ENCODE measurements at places on chromosomes 5 and 9. TPM values are rescaled to one million over a fixed set of nuclear protein-coding genes. Genes with fewer than 3 reads are reported as not detected.

DNA sequence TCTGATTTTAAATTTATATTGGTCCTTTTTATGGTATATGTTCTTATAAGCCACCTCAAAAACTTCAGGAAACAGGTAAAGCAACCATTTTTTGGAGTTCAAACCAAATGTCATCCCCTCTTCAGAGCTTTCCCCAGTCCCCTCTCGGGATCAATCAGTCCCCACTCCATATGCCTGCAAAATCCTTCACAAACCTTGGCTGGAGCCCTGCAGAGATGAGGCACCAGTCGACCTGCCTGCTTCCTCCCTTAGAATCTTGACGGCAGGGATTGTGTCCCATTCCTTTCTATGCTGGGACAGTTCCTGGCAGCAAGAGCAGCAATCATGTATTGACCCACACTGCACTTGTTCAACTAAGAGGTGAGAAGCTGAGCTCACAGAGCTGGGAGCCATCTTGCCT is 22.6 kb downstream of the B4GALT1 start:
- DNase-seq, result no peak

DNA sequence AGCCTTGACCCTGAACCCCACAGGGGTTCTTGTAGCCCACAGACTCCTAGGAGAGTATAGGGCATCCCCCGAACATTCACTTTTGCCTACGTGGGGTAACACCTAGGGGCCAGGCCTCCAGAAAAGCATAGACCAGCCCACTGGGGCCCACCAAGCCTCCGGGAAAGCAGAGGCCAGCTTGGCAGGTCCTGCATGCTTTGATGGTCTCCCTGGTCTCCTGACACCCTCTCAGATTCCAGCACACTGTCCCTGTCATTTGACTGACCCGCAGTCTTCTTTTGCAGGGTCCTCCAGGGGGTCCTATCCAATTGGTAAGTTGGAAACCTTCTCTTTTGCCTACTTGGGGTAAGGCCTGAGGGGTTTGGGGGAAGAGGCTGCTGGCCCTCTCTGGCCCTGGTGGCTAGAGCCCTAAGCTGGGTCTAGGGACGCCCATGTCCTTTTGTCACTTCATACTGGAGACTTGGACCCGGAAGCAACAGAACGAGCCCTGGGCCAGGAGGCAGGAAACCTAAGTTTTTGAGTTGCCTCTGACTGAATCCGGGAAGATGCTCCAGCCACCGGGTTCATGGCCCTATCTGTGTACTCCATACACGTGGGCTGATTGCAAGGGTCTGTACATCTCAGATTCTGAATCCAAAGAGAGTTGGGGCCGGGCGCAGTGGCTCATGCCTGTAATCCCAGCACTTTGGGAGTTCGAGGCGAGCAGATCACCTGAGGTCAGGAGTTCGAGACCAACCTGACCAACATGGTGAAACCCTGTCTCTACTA is 20.9 kb upstream of the ORM1 start:
- no peak for DNase-seq

DNA sequence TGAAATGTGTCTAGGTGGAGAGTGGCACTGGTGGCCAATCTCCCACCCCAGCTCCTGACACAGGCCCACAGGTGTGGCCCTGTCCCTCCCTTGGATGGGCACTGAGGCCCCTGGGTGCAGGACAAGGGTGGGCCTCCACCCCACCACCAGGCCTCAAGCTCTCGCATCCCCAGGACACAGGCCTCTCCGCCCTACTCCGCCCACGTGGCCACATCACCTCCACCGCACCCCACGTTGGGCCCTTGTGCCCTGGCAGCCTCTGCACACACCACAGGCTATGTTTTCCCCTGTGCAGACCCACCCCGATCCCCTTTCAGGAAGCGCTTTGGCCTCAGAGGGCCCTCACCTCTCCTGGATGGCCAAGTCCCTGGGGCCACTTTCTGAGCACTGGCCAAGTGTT is 54.7 kb downstream of the SECISBP2 start:
- no peak for DNase-seq

GRCh38 chr9:130860458-130861316 is 25.6 kb downstream of the ABL1 start:
- peak; percentile 87 for DNase-seq

GRCh38 chr5:156893517-156893916 is 43.4 kb downstream of the PPP1R2B start:
- DNase-seq, result no peak

DNA sequence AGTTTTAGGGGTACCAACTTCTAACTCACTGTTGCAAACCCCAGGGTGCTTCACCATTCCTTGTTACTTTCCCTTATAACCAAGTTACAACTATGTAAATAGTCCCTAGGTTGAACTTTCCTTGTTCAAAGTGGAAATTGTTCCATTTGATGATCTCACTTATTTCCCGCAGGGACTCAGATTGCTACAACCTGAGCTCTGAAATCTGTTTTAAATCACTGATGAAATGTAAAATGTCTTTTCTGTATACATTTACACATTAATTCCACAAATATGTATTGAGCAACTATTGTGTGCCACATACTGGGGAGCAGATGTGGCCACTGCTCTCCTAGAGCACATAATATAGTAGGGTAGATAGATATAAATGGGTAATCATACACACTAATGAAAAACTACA is 69.1 kb upstream of the TARS1 start:
- no peak for DNase-seq

- no peak for DNase-seq
Observed at GRCh38 chr9:113177251-113177650, 26.4 kb downstream of the SLC31A2 start.

DNA sequence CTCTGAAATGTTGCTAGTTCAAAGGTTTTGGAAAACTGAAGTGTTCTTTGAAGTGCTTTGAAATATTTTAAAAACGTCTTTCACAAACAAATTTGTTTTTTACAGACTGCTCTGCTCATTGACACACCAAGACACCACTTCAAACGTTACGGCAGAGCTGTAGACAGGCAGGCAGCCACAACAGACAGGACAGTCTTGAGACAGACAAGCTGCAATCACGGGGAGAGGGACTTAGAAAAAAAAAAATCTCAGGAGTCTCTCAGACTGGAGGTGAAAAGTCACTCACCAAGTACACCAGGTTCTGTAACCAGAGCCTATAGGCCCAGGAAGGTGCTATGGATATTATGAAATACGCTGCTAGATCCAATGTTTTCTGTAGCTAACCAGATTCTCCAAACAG is 135.4 kb downstream of the ISL1 start:
- no peak for DNase-seq

- DNase-seq, result no peak
Observed at GRCh38 chr9:94697972-94698581, 28.4 kb upstream of the AOPEP start.

DNA sequence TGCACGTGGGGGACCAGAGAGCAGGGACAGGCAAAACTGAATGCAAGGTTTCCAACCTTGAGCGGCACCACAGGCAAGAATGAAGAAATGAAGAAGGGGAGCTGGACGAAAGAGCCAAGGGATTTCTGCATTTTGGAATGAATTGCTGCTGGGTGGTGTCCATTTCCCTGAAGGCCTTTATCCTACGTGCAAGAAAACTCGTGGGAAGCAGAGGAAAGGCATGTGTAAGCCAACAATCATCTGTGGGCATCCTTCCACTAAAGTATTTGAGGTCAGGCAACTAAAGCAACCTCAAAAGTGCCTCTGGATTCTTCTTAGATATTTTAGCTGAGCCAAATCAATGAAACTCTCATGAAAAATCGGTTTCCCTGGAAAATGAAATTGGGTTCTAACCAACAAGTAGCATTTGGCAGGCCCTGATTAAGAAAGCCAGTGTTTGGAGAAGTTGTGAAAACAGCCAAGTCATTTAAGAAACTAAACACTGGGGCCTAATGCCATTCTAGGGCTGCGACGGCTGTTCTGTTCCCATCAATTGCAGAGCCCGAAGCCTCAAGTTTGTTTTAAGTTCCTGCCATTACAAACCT is 4.7 kb upstream of the TGFBI start:
- no peak for DNase-seq

GRCh38 chr5:21152611-21153010 is 1164.6 kb upstream of the CDH18 start:
- no peak for DNase-seq

DNA sequence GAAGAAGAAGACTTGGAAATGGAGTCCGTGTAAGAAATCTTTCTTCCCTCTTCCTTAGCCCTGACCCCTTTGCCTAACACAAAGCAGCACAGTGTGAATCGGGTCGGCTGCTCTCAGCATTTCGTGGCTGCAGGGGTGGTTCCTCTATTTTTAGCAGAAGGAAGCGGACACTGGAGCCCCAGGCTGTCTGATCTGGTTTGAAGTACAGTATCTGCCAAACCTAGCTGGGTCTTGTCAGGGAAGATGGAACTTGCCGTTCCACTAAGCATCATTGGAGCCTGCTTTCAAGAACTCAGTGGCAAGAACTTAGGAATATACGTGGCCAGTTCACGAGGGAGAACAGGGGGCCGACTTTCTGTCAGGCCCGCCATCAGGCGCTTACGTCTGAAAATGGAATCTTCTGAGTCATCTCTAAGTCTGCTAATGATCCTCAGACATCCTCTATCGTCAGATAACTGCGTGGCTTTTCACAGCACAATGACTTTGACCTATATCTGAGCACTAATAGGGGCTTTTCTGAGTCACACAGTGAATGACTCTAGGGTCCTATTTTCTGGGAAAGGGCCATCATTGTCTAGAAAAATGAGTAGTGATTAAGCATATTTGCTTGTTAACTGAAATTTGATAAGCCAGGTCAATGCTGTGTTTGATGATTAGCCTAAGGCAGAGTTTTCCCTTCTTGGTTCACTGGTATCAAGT is 43.3 kb upstream of the NCS1 start:
- peak; percentile 63 for DNase-seq

- DNase-seq, result peak; percentile 35
Observed at GRCh38 chr5:174951151-174951780, 226.9 kb downstream of the MSX2 start.

- DNase-seq, result no peak
Observed at GRCh38 chr9:14321517-14322130, 7.7 kb upstream of the NFIB start.

GRCh38 chr5:97157689-97158088 is 15.3 kb upstream of the LIX1 start:
- DNase-seq, result no peak

- DNase-seq, result peak; percentile 34
Observed at GRCh38 chr9:110180511-110181434, 27.2 kb downstream of the C9orf152 start.

DNA sequence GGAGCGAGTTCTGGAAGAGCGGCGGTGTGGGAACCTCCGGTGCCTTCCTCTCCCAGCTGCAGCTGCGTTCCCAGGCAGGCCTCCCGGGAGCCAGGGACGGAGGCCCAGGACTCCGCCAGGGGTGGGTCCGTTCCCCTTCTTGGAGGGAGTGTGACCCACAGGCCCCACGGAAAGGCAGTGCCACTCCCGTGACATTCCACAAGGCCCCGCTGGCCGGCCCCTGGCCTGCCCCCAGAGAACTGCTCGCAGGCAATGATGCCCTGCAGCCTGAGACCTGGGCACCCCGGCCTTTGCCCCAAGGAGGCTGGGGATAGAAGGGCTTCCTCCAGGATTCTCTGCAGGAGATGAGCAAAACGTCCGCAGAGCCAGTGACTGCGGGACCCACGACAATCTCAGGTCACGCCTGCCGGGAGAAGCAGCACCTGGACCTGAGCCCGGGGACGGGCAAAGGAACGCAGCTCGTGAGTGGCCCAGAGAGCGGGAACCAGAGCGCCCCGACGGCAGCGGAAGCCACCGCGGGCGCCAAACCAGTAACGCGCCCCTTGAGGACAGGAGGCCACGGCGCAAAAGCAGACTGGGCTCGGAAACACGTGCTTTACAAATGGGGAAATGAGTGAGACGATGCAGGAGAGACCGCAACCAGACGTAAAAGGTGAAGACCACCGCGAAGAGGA is 9.3 kb downstream of the OBP2B start:
- peak; percentile 51 for DNase-seq

- no peak for DNase-seq
Observed at GRCh38 chr5:43780586-43780985, 177.6 kb downstream of the NNT start.

DNA sequence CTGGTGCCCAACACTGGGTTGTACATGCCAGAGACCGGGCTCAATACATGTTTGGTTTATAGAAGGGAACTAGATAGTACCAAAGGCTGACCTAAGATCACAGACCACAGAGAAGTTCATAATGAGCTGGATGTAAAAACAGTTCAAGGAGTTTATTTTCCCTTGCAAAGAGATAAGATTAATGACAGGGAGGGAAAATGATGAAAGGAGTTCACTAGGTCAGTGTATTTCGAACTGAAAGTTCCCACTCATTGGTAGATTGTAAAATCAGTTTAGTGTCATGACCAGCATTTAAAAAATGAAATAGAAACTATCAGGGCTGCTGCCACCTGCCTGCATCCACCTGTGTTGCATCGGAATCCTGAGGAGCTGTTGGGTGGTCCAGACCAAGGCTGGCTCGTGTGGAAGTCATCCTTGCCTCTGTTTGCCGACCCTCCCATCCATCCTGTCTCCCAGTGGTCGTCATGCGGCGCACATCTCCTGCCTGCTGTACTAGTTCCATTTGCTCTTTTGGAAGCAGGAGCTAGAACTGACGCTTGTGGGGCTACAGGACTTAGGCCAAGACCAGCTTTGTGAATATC is 21.1 kb downstream of the TBC1D2 start:
- no peak for DNase-seq

DNA sequence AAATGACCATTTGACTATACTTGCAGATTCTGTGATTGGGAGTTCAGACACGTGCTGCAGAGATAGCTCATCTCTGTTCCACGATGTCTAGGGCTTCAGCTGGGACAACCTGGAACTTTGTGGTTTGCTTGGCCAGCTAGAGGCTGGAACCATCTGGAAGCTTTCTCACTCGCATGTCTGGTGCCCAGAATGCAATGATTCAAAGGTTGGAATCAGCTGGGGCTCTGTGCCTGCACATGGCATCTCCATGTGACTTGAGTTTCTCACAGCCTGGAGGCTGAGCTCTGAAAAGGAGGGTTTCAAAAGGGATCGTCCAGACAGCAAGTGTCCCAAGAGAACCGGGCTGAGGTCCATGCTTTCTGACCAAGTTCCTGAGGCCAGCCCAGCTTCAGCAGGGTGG is 465.2 kb downstream of the GADD45G start:
- DNase-seq, result no peak

SHISAL2B gene
- total RNA-seq, result not detected

FREM1 gene
- 2.7 TPM for total RNA-seq

PCDHGA12 gene
- 5.1 TPM for total RNA-seq

EPB41L4B gene
- 8.9 TPM for total RNA-seq

GLDC gene
- total RNA-seq, result not detected

All from left ventricle myocardium superior (tissue), 1 donor.